Central memory CD8-positive, alpha-beta T cell (primary cell): ENCODE measurements at places on chromosomes 5 and 9.

GRCh38 chr5:32426440-32427151, 17.9 kb downstream of the ZFR start:
- no peak for DNase-seq

GRCh38 chr9:120366644-120367019, 213.3 kb downstream of the CDK5RAP2 start:
- no peak for DNase-seq

DNA sequence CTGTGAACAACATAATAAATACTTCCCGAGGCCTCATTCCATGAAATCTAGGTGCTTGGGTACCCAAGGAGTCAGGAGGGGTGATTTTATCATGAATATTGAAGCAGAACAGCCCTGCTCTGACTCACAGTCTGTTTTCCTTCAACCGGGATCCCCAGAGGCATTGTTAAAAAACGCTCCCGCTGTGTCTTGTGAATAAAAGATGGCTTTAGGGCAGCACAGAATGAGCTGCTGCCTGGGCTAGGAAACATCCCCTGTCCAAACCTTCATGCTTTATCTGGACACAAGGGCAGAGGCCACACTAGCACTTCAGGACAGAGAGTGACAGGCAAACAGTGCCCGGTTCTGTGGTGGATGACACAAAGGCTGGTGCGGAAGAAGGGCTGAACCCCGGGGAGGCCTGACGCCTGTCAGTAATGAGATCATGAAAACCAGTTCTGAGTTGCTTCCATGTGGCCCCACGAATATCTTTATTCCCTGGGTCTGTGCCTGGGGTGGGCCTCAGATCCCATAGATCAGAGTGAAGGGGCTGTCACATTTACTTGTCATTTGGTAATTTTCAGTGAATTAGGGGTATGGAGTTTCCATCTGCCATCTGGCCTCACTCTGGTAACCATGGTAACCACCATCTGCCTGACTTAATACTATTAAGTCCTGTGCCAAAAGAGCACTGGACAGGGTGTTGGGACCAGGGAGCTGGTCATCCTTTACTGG, 2.6 kb downstream of the IGFBPL1 start:
- DNase-seq: no peak

- DNase-seq: no peak
These were observed 145.7 kb downstream of the ARHGAP26 start for GRCh38 chr5:142915813-142916424.

DNA sequence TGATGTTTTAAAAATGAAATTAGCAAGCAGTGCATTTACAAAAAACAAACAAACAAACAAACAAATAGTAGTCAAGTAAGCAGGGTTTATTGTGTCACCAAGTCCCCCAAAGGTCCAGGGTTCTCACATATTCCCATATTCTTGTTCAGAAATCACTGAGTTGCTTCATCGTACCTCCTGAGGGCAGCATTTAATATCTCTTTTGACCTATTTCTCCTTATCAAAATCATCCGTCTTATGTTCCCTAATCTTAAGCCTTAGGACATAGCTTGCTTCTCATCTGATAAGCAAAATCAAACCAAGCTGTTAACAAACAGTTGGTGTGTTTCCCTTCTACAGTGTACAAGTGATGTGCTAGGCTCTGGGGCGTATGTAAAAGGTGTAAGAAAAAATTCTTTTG, 109.5 kb upstream of the MAN2A1 start:
- no peak for DNase-seq

GRCh38 chr9:128124873-128125579, 2.5 kb downstream of the PTGES2 start:
- DNase-seq: no peak

- DNase-seq: no peak
These were observed 3.1 kb upstream of the IL6ST start for GRCh38 chr5:55997742-55998351.

DNA sequence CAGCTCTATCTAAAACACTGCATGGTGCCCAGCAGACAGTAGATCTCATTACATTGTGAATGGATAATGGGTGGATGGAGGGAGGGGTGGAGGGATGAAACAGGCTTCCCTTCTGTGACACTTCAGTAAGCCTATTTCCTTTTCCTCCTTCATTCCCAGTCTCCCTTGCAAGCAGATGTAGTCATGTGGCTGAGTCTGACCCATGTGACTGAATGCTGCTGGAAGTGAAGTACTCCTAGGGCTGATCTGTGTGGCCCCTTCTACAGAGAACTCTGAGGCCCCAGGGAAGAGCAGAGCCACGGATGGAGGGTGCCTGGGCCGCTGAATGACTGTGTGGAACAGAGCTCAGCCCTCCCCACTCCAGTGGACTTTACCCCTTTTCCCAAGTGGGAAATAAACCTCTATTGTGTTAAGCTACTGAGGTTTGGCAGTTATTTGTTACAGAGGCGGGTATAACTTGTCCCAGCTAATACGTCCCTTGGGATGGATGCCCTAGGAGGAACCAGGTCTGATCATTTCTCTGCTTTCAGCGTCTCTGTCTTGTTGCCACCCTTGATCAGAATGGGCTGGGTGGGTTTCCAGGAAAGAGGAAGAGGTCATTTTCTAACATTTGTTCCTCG, 176.1 kb upstream of the MVB12B start:
- DNase-seq: no peak

GRCh38 chr5:169350759-169351240, 49.9 kb upstream of the SLIT3 start:
- DNase-seq: no peak

- DNase-seq: no peak
These were observed 458.4 kb downstream of the KDM4C start for GRCh38 chr9:7216004-7216841.
